ENCODE measurements at places on chromosomes 7 and 10.

- DNase-seq = peak; percentile 85
Measured at GRCh38 chr10:98460837-98461499, 14.2 kb upstream of the HPS1 start.

DNA sequence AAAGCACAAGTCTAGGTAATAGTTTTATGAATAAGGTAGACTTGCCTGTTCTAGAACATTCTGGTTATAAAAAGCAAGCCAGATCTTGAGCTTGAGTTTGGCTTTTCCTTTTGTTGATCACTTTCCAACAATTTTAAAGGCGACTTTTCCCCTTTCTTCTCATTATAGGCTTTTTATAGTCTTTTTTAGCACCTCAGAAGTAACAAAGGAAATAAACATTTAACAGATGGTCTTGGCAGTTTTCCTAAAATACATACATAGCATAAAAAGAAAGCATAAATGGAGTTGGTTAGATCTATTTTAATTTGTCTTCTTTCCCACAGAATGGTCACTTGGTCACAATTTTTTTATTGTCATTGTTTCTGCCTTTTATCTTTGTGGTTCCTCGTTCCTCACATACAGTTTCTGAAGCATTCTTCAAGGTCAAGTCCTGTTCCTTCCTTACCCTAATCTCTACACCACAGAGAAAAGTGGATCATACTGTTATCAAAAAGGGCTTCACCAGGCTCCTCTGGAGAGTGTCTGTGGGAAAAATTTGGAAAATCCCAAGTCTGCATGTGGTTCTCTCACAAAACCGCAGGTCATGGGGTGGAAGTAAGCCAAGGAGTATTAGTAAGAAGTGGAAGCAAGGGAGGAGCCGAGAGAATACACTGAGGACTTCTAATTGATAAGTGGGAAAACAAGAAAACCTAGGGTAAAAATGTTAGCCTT is 31.3 kb downstream of the THNSL1 start:
- DNase-seq = no peak

DNA sequence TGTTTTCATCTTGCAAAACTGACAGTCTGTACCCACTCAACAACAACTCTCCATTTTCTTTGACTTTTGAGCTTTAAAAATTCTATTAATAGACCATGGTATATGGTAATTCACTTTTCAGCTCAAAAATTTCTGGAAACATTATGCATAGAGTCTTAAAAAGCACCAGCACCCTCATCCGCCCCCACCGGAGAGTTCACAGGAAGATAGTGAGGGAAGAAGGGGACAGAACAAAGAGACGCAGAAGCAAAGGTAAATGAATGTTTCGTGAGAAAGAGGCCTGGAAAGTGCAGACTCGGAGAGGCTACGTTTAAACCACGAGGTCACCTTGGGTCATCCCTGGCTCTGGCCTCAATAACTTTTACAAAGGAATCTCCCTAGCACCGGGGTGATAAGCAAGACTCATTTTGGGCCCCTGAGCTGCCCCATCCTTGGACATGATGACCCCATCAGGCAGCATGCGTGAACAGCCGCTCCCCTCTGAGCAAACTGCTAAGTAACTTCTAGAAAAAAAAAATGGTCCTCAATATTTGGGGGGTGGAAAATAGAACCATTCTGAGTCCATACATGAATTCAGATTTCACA is 96.3 kb downstream of the CPXM2 start:
- no peak for DNase-seq

GRCh38 chr10:101120884-101121653 is 10.0 kb upstream of the TLX1 start:
- peak; percentile 18 for DNase-seq

DNA sequence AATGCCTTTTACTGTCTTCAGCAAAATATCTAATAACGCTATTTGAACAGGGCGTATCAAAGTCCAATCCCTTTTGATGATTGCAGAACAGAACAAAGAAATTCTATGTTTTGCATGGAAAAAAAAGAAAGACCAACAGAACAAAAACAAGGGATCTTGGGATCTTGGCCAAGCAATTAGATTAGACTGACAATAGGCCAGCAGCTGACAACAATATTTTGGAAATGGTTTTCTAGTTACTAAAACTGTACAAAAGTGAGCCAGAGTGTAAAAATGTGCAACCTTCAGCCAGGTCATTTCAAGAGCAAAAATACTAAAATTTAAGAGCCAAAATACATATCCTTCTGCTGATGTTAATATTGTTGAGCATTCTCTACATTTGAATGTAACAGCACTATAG is 716.5 kb upstream of the KCND2 start:
- DNase-seq = no peak

GRCh38 chr7:17632384-17632783 is 307.9 kb downstream of the SNX13 start:
- DNase-seq = peak; percentile 22

DNA sequence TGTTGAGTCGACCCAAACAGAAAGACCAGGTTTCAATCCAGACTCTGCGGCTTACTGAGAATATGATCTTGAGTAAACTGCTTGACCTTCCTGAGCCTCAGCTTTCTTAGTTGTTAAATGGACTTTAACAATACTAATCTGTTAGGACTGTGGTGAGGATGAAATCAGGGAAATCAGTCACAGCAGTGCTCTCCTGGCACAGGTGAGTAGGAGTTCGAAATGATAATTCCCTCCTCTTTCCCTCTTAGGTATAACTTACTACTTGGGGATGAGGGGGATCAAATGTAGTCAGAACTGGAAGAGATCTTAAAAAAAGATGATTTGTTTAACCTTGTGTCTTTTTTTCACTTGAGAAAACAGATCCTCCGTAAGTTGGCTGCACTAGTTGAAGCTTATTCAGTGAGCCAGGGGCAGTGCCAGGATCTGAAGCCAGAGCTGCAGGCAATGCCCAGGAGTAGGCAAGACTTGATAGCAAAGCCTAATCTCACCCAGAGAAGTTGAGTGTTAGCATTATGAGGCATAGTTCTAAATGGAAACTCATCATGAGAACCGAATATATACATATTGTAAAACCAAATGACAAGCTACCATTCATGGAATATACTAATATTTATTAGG is 1.8 kb upstream of the MAGI2 start:
- no peak for DNase-seq

DNA sequence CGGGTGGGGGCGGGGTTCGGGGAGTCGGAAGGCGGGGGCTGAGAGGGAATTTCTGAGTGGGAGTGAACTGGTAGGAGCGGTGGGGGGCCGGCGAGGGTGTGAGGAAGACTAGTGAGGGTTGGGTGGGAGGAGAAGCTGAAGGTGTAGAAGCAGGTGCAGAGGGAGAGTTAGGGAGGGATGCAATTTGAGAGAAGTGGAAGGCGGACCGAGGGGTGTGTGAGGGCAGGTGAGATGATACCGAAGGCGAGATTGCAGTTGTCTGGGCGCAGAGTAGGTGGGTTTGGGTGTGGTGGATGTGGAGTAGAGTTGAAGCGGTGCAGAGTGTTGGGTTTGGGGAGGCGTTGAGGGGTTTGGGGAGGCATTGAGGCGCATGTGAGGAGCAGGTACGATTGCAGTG is 643 bp downstream of the KAT6B start:
- no peak for DNase-seq

DNA sequence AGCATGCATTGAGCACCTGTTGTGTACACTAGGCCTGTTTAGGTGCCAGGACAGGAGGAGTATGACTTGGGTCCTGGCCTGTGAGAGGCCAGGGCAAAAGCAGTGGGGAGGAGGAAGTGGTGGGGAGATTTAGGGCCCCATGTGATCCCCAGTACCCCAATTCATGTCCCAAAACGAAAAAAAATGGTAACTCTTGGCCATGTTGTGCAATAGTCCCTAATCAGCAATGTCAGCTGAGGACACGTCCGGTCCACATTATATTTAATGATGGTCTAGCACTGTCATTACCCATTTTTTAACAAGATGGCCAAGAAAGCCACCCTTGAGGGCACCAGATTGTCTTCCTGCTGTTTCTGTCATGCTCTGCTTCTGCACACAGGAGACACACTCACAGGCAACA is 142.0 kb upstream of the RET start:
- DNase-seq = no peak

DNA sequence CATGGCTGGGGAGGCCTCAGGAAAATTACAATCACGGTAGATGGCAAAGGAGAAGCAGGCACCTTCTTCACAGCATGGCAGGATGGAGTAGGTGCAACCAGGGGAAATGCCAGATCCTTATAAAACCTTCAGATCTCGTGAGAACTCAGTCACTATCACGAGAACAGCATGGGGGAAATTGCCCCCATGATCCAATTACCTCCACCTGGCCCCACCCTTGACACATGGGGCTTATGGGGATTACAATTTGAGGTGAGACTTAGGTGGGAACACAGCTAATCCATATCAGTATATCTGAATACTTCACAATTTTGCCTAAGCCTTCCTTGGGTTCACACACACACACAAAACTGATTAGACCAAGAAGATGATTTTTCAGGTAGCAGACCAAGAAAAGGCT is 145.1 kb upstream of the COL1A2 start:
- DNase-seq = no peak

DNA sequence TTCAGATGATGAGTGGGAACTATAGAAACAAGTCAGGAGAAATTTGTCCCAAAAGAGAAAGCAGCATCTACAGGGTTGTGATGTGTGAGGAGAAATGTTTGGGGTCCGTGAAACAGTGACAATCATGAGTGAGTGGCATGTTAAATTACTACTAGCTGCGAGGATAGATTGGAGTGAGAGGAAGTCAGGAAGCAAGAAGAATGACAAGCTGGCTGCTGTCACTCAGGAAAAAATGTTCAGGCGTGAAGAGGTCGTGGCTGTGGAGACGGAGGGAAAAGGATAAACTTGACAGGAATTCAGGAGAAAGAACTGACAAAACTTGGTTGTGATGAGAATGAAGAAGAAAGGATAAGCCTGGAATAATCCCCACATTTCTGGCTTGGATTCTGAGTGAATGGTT is 5.1 kb upstream of the ITPRID1 start:
- DNase-seq = no peak

- no peak for DNase-seq
Measured at GRCh38 chr10:109774121-109774440, 149.2 kb downstream of the XPNPEP1 start.

- peak; percentile 85 for DNase-seq
Measured at GRCh38 chr7:7596176-7596575, 29.5 kb downstream of the MIOS start.

GRCh38 chr7:10703981-10704380 is 269.7 kb upstream of the PHF14 start:
- no peak for DNase-seq

- no peak for DNase-seq
Measured at GRCh38 chr7:11754123-11754522, 77.9 kb downstream of the THSD7A start.

- no peak for DNase-seq
Measured at GRCh38 chr10:70843776-70844489, 28.2 kb downstream of the SGPL1 start.

- no peak for DNase-seq
Measured at GRCh38 chr10:109474812-109475211, 448.5 kb downstream of the XPNPEP1 start.

- DNase-seq = no peak
Measured at GRCh38 chr7:22894546-22894945, 71.9 kb upstream of the TOMM7 start.

GRCh38 chr7:156074982-156075615 is 262.8 kb upstream of the SHH start:
- DNase-seq = no peak

DNA sequence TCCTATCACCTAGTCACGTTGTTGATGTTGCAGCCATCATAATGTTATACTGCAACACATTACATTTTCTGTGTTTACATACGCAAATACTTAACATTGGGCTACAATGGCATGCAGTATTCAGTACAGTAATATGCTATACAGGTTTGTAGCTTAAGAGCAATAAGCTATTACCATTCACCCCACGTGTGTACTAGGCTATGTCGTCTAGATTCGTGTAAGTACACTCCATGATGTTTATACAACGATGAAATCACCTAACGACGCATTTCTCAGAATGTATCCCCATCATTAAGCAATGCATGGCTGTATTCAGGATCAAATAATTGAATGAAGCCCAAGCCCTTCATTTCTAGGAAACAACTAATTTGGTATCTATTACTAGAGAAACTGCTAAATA is 43.4 kb upstream of the C1GALT1 start:
- no peak for DNase-seq

GRCh38 chr7:89094269-89094668 is 298.7 kb upstream of the TEX47 start:
- DNase-seq = no peak

GRCh38 chr7:67301667-67302066 is 305.0 kb downstream of the TYW1 start:
- no peak for DNase-seq

DNA sequence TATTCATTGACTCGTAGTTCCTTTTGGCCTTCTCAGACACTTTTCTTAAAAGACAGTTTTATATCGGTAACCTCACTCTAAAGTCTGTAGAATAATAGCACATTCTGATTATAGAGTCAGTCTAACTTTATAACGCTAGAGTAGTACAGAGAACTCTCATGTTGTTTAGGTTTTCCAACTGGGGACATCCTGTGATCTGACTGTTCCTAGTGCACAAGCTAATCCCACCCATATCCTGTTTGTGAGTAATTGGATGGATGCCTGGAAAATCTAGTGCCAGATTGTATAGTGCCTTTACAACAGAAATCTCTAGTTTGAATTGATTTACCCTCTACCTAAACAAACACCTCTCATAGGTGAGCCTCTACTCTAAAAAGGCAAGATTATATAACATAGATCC is 107.4 kb downstream of the ZEB1 start:
- DNase-seq = no peak

GRCh38 chr7:151597541-151598444 is 78.1 kb upstream of the RHEB start:
- DNase-seq = no peak
